ENCODE measurements at places on chromosomes 16 and 17. TPM values are rescaled to one million over a fixed set of nuclear protein-coding genes. Genes with fewer than 3 reads are reported as not detected.

- no peak for DNase-seq
Observed at GRCh38 chr16:58346831-58347371, 45.4 kb upstream of the GINS3 start.

GRCh38 chr17:56891751-56892150, 22.1 kb downstream of the TRIM25 start:
- DNase-seq = no peak

The KRTAP4-9 gene
- not detected for polyA plus RNA-seq

GRCh38 chr16:81473066-81473488, 28.5 kb downstream of the CMIP start:
- no peak for DNase-seq

The GPRC5C gene
- 80.8 TPM for polyA plus RNA-seq

GRCh38 chr16:89965447-89966225, 17.1 kb downstream of the DEF8 start:
- no peak for DNase-seq

DNA sequence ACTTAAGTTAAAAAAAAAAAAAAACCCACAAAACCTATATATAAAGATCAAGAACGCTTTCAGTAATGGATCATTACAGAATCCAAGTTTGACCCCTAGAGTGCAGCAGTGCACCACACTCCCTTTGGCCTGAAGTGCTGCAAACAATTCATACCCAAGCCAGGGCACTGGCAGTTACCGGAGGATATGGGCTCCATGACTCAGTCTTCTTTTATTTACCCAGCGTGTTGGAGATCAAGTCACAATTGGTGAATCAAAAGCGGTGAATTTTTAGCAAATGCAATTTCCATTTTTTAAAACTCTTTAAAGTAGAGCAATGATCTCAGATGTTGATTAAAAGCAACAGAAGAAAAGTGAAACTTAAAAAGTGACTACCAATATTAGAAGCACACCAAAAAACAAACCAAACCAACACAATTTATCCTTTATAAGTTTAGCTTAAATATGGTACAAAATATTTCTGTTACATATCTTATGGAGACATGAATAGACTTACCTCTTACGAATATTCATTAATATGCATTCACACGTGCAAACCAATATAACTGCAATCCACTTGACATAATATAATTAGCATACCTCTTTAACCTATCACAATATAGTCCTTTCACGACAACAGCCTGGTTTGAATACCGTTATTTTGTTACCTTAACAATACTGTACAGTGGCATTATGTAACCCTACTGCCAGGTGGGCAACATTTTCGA, 46.3 kb downstream of the ZNF652 start:
- peak; percentile 63 for DNase-seq

GRCh38 chr16:53100889-53101288, 46.1 kb downstream of the CHD9 start:
- DNase-seq = no peak

- DNase-seq = no peak
Observed at GRCh38 chr17:76631821-76632565, 11.6 kb downstream of the ST6GALNAC1 start.
